ENCODE measurements at places on chromosomes 4 and X.

DNA sequence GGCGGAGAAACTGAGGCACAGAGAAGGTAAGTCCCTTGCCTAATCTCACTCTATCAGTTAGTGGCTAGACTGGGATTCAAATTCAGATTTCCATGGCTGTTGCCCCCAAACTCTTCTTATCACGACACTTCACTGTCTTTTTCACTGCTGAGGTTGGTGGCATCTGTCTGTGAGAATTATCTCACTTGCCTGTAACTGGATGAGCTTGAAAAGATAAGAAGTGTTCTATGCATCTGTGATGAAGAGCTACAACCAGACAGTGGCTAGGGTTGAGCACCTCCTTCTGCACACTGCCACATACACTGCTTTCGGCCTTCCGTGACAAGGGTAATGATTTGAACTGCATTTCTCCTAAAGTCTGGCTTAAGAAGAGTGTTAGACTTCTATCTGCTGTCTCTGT lies 107.9 kb upstream of the TEX13D start:
- DNase-seq = no peak

DNA sequence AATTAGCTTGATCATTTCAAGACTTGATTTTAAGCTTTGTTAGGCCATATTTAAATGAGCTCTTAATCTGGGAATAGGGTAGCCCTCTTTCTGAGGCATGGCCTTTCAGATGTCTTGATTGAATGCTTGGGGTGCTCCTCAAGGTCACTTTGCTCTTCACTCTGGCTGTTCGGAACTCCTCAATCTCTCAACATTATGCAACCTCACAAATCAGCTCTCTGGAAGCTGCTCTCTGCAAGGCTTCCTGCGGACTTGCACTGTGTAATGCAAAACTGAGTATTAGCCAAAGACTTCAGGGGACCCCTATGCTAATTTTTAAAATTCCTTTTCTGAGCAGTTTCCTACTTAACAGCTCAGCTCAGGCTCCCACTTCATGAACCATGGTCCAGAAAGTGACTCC lies 398.3 kb downstream of the PRDM5 start:
- DNase-seq = no peak

GRCh38 chr4:125041372-125041930 lies 273.3 kb upstream of the FAT4 start:
- no peak for DNase-seq

DNA sequence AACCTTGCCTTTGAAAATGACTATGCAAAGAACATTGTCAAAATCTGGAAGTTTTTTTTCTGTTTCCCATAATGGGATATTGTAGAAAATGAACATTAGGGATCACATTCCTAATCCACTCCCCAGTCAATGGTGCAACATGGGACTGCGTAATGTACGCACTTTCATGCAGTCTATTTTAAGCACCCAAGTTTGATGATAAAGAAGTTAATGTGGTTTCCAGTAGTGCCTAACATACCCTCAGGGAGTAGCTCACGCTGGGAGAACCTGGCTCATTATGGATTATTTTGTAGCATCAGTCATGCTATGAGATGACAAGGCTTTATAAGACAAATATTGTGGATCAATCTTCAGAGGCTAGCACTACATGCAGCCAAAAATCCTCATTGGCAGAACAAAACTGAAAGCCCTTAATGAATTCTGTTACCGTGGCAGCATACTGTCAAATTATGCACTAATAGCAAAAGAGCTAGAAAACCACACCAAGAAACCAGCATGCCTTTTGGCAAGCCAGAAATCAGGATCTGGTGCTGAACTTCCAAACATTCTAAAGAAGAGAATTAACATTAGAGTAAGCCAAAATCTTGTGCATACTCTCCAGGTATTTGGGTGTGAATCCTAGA lies 1392.8 kb upstream of the TENM3 start:
- DNase-seq = no peak

GRCh38 chr4:89556601-89557305 lies 249.2 kb upstream of the GPRIN3 start:
- no peak for DNase-seq

GRCh38 chrX:149453906-149454822 lies 50.9 kb downstream of the IDS start:
- DNase-seq = no peak

- DNase-seq = no peak
These were observed 735.8 kb downstream of the RPA4 start for GRCh38 chrX:97619499-97619898.

DNA sequence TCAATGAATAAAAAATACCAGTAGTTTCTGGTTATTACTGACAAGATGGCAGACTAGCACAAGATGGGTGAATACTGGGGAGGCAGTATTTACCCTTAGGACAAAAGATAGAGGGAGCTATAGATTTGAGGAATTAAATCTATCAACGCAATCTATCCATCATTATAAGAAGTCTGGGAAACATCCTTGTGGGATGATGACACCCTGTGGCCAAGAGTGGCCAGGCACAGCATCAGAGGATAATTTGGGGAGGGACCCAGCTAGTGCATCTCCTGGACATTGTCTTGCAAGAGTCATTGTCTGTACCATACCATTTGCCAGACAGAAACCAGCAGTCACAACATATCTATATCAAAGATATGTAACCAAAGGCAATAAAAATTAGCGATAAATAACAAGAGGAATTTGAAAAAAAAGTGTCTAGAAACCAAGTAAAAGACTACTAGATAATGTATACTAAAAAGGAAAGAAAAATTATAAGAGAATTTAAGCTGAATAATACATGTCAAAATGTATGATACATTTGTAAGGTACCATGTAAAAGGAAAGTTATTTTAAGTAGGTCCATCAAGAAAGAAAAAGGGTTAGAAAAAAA lies 22.9 kb downstream of the KCTD8 start:
- DNase-seq = no peak

- no peak for DNase-seq
These were observed 466.9 kb downstream of the FSTL5 start for GRCh38 chr4:161696944-161697343.

GRCh38 chrX:134732152-134732551 lies 73.9 kb upstream of the PLAC1 start:
- DNase-seq = no peak

GRCh38 chr4:106034220-106034619 lies 138.9 kb downstream of the NPNT start:
- DNase-seq = no peak

DNA sequence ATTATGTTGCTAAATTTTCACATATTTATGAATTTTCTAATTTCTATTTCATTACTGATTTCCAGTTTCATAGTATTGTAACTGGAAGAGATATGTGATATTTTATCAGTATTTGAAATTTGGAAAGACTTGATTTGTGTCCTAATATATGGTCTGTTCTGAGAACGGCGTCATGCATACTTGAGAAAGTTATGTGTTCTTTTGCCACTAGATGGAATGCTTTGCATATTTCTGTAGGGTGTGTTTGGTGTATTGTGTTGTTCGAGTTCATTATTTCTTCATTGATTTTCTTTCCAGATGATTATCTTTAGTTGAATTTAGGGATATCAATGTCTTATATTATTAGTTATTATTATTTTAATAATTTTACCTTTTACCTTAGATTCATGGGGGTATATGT lies 110.6 kb upstream of the ITM2A start:
- DNase-seq = no peak

DNA sequence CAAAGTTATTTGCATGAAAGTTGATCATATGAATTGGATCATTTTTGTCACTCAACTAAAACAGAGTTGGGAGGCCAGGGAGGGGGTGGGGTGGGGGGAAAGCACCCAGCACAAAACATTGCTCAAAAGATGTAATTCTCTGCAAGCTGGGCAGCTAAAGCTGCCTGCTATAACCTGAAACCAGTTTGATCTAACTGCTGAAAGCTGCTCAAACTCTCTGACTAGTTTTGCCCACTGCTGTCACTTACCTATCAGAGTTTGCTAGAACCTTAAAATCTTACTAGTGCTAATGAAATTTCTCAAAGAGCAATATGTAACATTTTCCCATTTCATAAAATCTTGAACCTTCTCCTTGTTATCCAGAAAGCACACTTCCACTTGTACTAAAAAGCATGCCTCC lies 10.4 kb downstream of the CXCL8 start:
- DNase-seq = no peak

DNA sequence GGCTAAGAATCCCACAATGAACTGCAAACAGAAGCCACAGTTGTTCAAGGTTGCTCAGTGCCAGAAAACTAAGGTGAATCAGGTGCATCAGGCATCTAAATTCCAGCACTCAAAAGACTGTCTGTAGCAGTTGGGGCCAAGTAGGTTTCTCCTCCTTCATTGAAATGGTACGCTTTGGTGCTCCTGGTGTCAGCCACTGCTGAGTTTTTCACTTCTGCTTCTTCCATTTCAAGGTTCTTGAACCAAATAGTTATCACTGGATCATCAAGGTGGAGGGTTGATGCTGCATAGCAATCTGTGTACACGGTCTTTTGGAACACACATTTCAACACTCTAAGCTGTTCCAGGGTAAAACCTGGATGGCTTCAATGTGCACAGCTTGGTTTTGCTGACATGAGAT lies 74.4 kb downstream of the TMA16 start:
- no peak for DNase-seq

GRCh38 chrX:104707572-104707971 lies 141.6 kb downstream of the IL1RAPL2 start:
- DNase-seq = no peak

DNA sequence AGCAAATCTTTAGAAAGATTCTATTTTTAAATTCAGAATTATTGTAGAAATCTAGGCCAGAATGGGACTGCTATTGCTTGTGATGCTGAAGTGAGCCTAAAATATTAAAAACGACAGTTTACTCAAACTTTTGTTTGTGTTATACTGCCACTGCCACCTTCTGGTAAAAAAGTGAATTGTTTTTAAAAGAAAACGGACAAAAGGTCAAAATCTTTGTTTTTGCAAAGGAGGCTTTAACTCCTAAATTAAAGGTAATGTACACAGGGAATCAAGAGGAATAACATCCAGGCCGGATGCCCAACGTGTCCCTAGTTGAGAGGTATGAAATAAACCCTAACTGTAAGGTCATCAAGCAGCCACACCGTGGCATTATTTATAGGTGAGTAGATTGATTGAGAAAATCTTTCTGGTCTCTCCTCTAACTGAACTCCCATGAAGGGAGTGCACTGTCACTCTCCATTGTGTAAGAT lies 338.3 kb upstream of the GALNT7 start:
- no peak for DNase-seq

DNA sequence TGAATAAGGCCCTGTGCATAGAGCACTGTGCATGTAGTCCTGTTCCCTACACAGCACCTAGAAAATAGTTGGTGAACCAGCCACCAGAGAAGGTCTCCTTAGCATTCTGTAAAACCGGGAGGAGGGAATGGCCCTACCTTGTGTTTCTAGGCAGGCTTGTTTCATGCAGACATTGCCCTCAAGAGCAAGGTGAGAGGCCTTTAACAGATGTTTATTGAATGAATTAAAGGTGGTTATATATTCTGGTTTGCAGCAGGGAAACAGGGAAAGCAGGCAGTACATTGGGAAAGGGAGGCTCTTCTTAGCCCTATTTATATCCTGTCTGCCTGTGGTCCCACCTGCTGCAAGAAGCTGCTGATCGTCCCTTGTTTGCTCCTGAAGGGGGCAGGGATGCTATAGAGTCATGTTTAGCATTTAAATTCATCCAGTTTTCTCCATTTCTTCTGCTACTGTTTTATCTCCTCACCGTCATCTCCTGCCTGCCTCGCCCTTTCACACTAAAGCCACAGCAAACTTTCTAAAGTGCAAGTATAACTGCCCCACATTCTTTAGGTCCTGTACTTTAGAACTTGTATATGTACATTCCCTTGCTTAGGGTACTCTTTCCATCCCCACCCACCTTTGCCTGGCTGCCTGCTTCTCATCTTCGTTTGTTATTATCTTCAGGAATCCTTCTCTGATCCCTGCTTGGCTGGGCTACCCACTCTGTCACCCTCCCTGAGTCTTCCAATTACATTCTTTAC lies 60.3 kb downstream of the EGF start:
- no peak for DNase-seq

DNA sequence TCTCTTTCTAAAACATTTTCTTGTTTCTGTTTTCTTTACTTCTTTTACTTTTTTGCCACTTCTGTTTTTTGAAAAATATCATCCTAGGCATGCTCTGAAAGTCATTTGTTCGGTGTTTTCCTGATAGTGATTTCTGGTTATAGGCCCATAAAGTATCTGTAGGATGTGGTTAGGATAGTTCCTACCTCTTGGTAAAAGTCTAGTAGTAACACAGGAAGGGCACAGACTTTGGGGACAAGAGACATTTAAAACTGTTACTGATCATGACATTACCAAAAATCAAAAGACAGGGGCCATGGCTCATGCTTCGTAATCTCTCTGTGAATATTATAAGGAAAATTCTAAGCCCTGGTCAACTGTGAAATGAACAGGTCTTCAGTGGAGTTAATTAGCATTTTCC lies 44.8 kb downstream of the FHL1 start:
- DNase-seq = no peak

All from T-helper 1 cell (primary cell).